ENCODE measurements at places on chromosomes 16 and 17.

DNA sequence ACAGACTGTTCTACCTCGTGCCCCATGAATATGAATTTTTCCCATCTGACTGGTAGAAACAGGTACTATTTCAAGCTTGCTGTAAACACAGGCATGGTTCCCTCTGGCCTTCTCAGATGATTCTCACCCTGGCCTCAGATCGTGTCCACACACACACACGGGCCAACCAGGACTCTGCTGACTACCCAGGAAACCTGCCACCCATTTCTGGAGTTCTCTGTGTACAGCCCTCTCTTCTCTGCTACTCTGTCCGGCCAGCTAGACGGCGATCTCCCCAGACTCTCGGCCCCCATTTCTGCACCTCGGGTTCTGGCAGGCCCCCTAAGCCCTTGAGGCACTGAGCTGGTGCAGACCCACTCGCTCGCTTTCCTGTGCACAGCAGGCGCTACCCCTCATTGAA lies 31.2 kb downstream of the RPA1 start:
- no peak for DNase-seq

- no peak for DNase-seq
These were observed 17.3 kb downstream of the MGRN1 start for GRCh38 chr16:4641895-4642294.

DNA sequence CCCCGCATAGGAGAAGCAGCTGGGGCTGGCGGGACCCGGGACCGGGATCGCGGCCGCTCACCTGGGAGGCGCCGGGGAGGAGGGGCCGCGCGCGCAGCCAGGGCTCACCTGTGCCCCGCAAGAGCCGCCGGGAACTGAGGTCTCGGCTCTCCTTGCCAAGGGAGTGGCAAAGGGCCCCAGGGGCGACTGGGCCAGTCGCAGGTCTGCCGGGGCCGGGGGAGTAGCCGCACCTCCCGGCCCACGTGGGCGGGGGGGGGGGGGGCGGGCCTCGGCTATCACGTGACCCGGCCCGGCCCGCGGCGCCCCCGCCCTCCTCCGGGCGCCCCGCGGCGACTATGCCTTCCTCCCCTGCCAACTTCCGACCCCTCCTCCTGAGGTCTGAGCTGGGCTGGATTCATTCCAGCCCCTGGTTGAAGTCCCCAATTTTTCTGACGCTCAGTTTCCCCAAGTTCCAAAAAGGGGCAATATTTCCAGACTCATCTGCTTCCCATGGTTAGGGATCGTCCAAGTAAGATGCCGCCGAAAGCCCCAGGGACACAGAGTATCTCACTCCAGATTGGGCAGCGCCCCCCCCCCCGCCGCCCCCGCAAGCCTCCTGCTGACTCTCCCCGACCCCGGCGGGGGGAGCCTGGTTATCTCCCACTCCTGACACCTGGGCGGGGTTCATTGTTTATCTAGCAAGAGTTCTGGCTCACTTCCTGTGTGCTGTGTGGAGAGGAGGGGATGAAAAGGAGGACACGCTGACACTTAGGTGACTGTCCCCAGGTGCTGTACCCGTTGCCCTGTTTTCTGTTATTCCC lies at the start of gene TMC6:
TMC6 (minus strand) TSS at position 205 of the 800 bp plus-strand sequence. CDS start 1,923 bp downstream, outside the sequence.
- DNase-seq = no peak

DNA sequence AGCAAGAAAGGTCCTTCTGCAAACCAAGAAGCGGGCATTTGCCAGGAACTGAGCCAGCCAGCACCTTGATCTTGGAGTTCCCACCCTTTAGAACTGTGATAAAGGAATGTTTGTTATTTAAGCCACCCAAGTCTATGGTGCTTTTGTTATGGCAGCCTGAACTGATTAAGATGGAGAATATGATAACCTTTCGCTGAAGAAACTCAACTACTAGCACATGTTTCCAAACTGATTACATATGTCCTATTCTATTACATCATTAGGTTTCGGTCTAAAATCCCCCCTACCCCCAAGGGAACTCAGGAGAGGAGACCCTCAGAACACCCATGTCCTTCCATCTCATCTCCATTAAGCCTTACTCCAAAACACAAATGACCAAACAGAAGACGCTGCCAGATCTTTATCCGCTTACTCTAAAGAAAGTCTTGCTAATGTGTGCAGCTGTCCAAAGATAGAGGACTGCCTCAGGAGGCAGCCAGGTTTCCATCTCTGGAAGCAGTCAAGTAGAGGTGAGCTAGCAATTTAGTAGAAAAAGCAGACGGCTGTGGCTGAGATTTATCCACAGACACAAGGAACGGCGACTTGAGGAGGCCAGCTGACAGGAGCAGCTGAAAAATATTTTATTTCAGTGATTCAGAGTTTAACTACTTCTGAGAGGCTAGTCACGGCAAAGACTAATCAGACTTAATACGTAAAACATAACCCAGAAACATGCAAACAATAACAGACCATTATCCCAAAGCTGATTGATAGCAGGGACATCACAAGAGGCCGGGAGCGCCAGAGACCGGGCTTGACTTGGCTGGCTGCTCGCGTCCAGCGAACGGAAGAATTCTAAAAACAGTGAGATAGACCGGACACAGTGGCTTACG lies 611.4 kb upstream of the CDH5 start:
- no peak for DNase-seq

- DNase-seq = no peak
These were observed 62.6 kb downstream of the ENGASE start for GRCh38 chr17:79137015-79137788.

- DNase-seq = no peak
These were observed 64.9 kb upstream of the CORO6 start for GRCh38 chr17:29687596-29687995.

DNA sequence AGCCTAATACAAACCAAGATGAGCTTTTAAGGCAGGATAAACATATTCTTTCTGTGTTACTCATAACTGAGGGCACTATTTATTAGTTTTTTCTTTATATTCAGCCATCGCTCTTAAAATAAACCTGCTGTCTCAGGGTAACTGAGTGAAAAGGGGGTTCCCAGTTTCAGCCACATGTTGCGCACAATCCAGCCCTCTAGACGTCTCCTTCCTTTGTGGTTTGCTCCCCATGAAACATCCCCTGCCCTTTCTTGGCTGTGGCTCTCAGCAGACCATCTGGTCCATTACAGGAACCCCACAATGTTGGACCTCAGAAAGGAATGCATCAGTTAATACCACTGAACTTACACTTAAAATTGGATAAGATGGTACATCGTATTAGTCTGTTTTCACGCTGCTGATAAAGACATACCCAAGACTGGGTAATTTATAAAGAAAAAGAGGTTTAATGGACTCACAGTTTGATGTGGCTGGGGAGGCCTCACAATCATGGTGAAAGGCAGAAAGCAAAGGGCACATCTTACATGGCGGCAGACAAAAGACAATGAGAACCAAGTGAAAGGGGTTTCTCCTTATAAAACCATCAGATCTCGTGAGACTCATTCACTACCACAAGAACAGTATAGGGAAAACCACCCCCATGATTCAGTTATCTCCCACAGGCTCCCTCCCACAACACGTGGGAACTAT lies 12.6 kb upstream of the IL21R start:
- no peak for DNase-seq

Measured in iPS DF 6.9 (cell line).